ENCODE measurements at places on chromosomes 5 and 9.

- H3K27ac ChIP-seq: no peak overlapping the region
- DNase-seq: no peak
- no peaks in the 10 kb centered on the region for H3K27me3 ChIP-seq
- H3K4me1 ChIP-seq: no peaks in the 10 kb centered on the region
- H3K4me3 ChIP-seq: no peak overlapping the region
These were observed 340.3 kb downstream of the CYLC2 start for GRCh38 chr9:103335461-103335860.

DNA sequence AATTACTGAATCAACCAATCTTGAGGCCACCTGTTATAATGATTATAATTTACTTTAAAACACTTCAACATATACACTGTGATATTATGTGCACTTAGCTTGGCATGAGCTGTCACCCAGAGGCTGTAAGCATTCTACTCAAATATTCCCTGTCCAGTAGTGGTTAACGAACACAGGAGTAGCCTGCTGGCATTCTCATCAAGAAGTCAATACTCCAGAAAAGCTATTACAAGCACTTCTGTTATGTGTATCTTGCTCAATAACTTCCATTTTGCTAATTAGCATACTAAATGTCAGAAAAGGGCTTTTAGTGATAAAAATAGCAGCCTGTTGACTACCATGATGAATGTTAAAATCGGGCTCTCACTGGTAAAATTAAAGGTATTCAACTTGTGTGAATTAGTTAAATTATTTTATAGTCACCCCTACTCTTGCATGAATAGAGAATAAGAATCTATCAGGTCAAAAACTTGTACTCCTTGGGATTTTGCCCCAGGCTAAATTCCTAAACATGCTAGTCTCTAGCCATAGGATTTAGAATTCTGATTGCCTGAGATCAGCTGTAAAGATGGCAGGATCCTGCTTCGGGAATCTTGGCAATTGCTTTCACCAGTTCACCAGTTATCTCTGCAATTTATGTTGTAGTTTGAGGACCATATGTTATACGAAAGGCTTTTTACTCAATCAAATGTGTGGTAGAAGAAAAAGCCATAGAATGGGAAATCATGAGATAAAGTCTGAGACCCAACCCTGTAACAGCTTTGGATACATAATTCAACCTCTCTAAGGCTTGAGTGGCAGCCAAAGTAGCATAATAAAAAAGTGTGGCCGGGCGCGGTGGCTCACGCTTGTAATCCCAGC lies 43.4 kb upstream of the PAM start:
- H3K4me1 ChIP-seq: peaks cover 13% of the 10 kb centered on the region
- H3K27ac ChIP-seq: no peak overlapping the region
- no peaks in the 10 kb centered on the region for H3K27me3 ChIP-seq
- no peak overlapping the region for H3K4me3 ChIP-seq

DNA sequence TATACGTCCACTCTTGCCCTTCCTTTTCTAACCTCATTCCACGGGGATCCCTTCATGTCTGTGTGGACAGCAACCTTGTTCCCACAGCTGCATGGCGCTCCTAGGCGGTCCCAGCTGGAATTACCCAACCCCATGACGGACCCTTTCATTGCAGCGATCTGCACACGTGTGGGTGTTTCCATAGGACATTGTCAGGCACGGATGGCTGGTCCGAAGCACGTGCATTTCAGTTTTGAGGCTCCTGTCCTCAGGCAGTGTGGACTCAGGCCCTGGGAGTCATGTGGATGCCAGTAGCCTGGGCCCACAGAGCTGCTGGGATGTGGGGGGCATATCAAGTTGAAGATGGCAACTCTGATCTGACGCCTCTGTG lies 15.0 kb downstream of the CARD19 start:
- no peak for DNase-seq
- H3K4me3 ChIP-seq: no peak overlapping the region
- H3K4me1 ChIP-seq: no peaks in the 10 kb centered on the region

DNA sequence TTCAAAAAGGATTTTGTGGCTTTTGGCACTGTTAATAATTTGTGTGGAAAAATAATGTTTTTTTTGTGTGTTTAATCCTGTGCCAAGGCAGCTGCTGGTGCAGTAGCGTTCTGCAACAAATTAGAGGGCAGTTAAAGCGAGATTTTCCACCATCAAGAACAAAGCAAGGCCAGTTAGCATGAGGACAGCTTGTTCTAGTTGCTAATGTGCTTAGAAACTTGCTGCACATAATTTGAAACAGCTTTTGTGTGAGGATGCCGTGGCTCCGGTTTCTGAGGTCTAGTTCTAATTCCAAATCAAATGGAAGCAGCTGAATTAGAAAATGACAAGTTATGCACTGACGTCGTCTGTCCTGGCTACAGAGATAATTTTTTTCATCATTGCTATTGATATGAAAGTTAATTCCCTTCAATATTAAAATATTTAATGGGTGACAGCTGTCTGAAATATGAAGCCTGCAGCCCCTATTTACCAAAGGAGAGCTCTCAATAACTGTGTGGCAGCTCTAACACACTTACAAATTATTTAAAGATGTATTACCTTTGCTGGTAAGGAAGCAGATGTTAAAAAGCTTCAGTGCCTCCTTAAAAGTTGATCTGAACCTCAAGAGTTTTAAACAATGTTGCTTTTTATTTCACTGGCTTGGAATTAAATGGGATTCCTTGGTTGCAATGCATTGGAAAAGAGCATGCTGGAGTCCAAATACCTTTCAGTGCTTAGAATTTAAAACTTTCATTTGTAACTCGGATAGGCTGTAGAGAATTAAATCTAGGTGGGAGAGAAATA lies 128.6 kb downstream of the SPATA31D1 start:
- no peaks in the 10 kb centered on the region for H3K36me3 ChIP-seq
- H3K27me3 ChIP-seq: no peaks in the 10 kb centered on the region
- DNase-seq: no peak
- H3K27ac ChIP-seq: no peak overlapping the region

DNA sequence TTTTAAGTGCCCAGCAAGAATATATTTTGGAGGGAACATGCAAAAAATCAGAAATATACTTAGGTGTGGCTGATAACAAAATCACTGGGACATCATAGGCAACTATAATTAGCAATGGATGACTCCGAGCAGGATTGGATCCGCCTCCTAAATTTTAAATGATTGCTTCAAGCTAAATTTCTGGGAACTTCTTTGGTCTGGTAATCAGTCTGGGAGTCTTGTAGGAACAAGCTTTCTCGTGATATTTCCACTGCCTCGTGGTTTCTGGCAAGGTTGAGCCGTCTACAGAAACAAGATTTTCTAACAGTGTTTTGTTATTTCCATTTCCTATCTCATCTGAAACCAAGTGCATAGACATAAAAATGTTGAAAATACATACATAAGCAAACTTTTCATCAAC lies 232.6 kb downstream of the BNC2 start:
- no peak overlapping the region for H3K27ac ChIP-seq
- H3K4me1 ChIP-seq: no peaks in the 10 kb centered on the region
- DNase-seq: no peak
- no peaks in the 10 kb centered on the region for H3K27me3 ChIP-seq

- DNase-seq: no peak
- H3K4me3 ChIP-seq: no peak overlapping the region
- H3K36me3 ChIP-seq: no peaks in the 10 kb centered on the region
- H3K4me1 ChIP-seq: peaks cover 3% of the 10 kb centered on the region
- H3K27ac ChIP-seq: no peak overlapping the region
These were observed 7.9 kb upstream of the ZNF608 start for GRCh38 chr5:124754206-124754927.

GRCh38 chr5:146873186-146873917 lies 5.2 kb downstream of the PPP2R2B start:
- H3K27me3 ChIP-seq: no peaks in the 10 kb centered on the region
- H3K27ac ChIP-seq: no peak overlapping the region
- H3K4me1 ChIP-seq: peaks cover 22% of the 10 kb centered on the region
- no peak for DNase-seq

GRCh38 chr5:163995206-163995605 lies 489.8 kb downstream of the MAT2B start:
- DNase-seq: no peak
- no peaks in the 10 kb centered on the region for H3K4me1 ChIP-seq

DNA sequence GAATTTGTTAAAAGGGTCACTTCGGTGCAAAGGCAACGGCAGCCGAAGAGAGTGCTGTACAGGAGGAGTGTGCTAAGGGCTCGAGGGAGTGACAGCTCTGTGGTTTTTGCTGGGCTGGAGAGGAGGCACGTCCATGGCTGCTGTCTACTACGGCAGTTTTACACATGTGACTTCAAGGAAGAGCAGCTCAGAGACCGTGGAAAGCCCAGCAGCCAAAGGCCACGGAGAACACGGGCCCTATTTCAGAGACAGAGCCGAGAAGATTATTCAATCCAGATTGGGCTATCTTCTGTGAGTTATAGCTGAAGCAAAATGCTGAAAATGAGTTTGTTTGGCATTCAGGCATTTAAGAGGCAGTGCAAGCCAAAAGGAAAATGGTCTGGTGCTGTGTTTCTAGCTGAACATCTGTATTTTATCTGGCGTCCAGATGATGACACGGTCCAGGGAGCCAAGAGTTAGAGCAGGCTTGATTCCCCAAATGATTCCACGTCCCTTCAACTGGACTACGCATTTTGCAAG lies 96.4 kb downstream of the RFK start:
- no peak overlapping the region for H3K4me3 ChIP-seq
- DNase-seq: no peak
- no peak overlapping the region for H3K27ac ChIP-seq
- H3K36me3 ChIP-seq: no peaks in the 10 kb centered on the region
- peaks cover 18% of the 10 kb centered on the region for H3K4me1 ChIP-seq
- H3K27me3 ChIP-seq: peaks cover 2% of the 10 kb centered on the region

- DNase-seq: no peak
- no peaks in the 10 kb centered on the region for H3K4me1 ChIP-seq
- H3K27ac ChIP-seq: no peak overlapping the region
- H3K27me3 ChIP-seq: no peaks in the 10 kb centered on the region
- no peaks in the 10 kb centered on the region for H3K36me3 ChIP-seq
These were observed 249.2 kb upstream of the EFNA5 start for GRCh38 chr5:107919969-107920368.

DNA sequence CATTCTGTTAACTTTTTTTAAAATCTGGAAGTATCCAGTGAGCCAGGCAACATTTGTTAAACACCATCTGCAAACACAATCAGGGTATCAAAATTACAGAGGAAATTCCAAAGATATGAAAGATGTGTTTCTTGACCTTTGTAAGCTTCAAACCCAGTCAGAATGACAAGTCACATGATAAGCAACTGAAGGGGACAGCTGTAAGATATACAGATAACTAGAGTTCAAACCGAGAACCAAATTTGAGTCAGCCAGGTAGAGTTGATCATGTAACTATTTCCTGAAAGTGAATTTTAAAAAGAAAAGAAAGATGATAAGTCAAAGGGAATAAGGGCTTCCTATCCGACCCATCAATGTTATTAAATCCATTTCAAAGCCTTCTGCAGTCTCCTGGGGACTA lies 196.2 kb downstream of the DEPDC1B start:
- no peak overlapping the region for H3K27ac ChIP-seq
- H3K4me3 ChIP-seq: no peak overlapping the region
- H3K4me1 ChIP-seq: no peaks in the 10 kb centered on the region
- H3K36me3 ChIP-seq: no peaks in the 10 kb centered on the region
- DNase-seq: no peak

DNA sequence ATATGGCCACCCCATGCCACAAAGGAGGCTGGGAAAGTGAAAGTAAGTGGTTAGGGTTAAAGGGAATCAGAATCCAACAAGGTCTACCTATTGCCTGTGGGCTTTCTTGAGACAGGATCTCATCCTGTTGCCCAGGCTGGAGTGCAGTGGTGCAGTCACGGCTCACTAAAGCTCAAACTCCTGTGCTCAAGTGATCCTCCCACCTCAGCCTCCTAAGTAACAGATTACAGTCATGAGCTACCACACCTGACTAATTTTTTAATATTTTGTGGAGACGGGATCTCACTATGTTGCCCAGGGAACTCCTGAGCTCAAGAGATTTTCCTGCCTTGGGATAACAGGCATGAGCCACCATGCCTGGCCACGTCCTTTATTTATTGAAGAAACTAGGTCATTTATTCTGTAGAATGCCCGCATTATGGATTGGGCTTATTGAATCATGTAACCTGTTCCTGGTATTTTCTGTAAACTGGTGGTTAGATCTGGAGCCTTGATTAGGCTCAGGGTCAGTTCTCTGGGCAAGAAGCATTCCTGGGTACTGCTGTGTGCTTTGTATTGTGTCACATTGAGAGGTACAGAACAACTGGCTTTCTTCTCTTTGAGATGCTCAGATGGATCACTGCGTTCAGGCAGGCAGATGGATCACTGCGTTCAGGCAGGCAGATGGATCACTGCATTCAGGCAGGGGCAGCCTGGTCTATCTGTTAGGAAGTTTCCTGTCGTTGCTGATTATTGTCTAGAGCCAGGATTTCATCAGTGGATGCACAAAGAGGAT lies 41.6 kb downstream of the ERGIC1 start:
- H3K36me3 ChIP-seq: peaks cover 13% of the 10 kb centered on the region
- H3K4me1 ChIP-seq: peaks cover 16% of the 10 kb centered on the region
- DNase-seq: no peak

DNA sequence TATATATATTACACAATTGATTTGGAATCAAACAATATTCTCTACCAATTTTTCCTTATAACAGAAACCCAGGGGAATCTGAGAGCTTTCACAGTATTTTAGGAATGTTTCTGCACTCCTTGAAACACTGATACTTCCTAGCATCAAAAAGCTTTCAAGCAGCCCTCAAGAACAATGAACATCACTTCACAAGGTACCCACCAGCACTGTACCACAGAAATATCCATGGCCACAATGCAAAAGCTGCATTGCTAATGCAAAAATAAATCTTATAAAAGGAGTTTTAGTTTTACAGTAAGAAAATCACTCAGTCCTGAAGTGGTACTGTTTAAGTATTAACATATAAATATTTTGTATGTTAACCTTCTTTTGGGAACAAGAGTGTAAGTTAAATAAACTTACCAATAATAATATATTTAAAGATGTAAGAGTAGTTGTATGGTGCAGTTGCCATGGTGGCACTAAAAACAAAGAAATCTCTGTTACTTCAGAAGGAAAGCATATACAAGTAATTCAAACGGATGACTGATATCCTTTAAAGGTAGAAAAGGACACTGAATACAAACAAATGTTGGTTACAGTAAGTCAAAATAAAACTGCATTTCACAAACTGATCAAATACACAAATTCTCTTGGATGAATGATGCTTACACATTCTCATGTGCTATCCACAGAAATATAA lies 8.6 kb downstream of the RAB14 start:
- no peak for DNase-seq
- H3K4me1 ChIP-seq: no peaks in the 10 kb centered on the region
- peaks cover 22% of the 10 kb centered on the region for H3K36me3 ChIP-seq
- H3K27ac ChIP-seq: no peak overlapping the region
- no peaks in the 10 kb centered on the region for H3K27me3 ChIP-seq

DNA sequence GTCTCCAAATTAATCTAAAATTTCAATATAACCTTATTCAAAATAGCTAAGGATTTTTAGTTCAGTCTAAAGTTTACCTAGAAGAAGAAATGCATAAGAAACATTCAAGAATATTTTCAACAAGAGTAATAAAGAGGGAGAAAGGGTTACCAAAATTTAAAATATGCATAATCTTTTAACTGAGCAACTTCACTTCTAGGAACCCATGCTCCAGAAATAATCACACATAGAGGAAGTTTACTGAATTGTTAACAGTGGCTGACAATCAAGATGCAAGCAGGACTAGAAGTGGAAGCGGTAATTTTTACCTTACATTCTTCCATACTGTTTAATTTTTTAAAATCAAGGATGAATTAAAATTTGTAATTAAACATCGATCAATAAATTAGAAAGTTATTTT lies 1.9 kb downstream of the PJA2 start:
- peaks cover 2% of the 10 kb centered on the region for H3K4me1 ChIP-seq
- H3K36me3 ChIP-seq: peaks cover 13% of the 10 kb centered on the region

All from neuronal stem cell (in vitro differentiated cells).